Breast epithelium (tissue), 4 donors: ENCODE measurements at places on chromosomes 2 and 18.
A peak's percentile ranks its signal among the peaks of the same experiment; 100 is the strongest.

GRCh38 chr2:44053052-44053451, 57.3 kb upstream of the LRPPRC start:
- DNase-seq: no peak

GRCh38 chr2:179562330-179562885, 297.8 kb upstream of the SESTD1 start:
- DNase-seq: no peak

DNA sequence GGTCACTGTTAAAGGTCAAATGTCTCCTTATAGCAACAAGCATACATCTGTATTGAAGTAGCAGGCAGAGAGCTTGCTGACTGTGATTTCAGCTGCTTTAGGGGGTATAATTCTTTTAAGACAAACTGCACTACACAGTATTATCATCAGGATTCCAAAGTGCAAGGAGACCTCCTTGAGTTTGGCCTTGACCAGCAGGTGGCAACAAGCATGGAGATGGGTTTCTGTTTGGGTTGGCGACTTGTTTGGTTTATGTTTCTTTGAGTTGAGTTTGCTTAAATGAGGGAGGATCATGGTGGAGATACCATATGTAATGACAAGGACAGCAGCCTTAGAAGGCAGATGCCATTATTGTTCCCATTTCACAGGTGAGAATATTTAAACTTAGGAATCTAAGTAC, 681.0 kb upstream of the ID2 start:
- no peak for DNase-seq

DNA sequence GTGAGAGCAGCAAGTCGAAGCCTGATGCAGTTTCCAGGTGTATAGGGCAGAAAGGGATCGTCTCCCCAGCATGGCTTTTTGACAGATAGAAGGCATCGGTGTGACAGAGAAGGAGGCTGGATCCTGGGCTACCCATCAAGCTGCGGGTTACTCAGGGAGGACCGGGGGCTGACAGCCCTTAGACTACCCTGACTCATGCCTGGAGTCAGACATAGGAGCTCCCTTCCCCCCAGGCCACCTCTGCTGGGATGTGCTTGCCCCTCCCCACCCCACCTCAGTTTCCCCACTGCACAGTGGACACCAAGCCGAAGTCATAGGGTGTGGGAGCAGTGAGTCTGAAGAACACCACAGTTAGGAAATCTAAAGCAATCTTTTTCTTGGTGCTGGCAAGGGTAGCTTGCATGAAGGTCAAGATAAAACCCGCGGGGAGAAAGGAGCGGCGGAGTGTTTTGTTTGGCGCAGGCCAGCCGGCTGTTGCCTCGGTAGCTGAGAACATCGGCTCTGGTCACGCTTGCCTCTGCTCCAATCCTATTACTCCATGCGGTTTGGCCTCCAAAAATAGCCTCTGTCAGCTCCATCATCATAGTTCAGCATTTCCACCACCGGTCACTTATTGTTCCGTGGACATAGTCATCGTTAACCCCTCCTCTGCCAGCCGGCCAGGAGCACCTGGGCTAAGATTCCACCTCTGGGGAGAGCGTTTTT, 169.2 kb upstream of the GLI2 start:
- peak; percentile 55 for DNase-seq

DNA sequence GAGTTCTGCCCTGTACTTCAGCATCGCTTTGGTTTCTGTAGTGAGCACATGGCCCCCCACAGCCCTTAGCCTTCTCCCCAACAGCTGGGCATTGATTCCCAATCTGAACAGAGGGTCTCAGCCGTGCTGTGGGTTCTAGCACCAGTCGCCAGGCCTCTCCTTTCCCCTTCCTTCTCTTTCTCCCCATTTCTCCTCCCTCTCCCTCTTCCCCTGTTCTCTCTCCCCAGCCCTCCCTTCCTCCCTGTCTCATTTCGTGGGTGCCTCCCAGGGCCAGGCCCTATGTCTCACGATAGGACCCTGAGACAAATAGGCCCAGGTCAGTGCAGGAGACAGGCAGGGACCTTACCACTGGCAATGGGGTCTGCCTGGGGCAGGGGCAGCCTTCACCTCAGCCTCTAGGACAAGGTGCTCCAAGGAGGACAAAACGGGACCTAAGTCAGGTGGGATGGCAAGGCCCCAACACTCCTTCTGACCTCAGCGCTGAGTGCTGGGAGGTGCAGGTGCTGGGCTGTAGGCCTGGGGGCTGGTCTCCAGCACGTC, 143.4 kb upstream of the GPC1 start:
- DNase-seq: no peak

- no peak for DNase-seq
Measured at GRCh38 chr18:49094136-49094535, 143.4 kb upstream of the SMAD7 start.

DNA sequence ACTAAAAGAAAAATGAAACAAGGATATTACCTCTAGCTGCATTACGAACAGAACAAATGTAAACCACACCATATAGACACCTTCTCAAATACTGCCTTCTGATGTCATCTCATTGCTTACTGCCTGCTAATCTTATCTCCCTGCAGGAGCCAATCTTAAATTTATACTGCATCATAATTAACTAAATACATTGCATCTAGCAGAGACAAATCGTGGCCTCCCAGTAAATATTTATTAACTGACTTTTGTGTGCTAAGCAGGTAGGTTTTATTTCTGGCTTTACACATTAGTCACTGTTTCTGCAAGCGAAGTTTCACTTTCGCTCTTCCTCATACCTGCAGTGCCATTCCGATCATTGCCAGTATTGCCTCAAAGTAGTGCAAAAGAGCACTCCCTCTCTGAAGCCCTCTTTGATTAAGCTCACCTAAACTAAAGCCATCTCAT, 67.5 kb downstream of the SPATS2L start:
- DNase-seq: no peak

DNA sequence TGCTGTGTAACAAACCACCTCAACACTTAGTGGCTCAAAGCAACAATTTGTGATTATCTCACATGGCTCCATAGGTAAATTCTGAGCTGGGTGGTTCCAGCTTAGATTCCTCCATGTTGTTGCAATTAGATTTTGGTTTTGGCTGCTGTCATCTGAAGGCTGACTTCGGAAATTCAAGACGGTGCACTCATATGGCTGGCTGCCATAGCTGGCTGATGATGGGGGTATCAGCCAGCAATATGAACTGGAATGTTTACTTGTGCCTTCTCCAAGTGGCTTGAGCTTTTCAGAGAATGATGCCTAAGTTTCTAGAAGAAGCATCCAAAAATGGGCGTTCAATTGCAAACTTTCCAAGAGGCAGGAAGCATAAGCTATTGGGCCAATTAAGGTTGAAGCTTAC, 213.1 kb downstream of the GCA start:
- no peak for DNase-seq

DNA sequence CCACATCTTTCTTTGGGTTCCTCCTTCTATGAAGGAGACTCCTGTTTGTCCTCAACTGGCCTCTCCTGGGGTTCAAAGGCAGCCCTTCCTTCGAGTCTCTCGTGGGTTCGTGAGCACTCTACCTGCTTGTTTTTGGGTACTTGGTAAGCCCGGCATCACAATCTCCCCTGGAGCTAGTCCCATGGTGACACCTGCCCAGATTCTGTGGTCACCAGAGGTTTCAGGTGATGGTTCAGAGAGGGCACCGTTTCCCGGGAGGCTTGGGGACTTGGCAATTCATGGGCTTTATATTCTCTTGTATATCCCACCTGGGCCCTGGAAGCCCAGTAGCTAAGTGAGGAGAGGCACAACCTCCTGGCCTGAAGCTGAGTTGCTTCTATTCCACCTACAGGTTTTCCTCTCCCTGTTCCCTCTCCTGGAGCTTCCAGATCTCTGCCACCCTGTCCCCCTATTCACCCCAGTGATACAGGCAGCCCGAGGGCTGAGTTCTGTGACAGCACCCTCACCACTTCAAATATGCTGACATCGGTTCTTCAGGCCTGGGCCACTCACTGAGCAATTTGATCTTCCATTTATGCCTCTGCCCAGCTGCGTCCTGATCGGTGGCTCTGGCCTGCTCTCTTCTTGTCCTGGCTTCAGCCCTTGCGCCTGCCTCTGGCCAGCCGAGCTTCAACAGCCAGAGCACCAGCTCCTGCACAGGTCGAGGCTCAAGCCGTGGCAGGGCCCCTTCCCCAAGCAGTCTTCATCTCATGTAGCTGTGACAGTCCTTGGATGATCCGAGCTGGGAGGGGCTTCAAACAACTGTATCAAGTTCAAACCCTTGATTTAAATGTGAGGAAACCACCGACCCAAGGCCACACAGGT, 91.5 kb downstream of the MSH2 start:
- no peak for DNase-seq

GRCh38 chr2:82675186-82675585, 1783.9 kb downstream of the SUCLG1 start:
- DNase-seq: no peak

DNA sequence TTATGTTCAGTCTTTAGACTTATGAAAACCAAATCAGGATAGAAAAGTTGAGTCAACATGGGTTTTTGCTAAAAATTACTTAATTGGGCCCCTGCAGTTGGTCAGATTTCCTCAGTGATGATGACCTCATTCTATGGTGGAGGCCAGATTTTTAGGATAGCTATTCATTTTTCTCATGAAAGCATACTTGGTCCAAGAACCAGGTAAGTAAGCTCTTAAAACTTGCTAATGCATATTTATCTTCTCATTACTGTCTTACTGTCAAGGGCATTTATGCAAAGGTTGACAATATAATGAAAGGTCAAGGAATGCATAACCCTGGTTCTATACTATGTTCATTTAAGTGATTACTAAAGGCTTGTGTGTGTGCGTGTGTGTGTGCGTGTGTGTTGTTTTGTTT, 650.6 kb downstream of the SATB2 start:
- DNase-seq: no peak

- no peak for DNase-seq
Measured at GRCh38 chr2:188631037-188631809, 339.5 kb downstream of the GULP1 start.

GRCh38 chr2:148903979-148904378, 29.0 kb downstream of the KIF5C start:
- DNase-seq: no peak

DNA sequence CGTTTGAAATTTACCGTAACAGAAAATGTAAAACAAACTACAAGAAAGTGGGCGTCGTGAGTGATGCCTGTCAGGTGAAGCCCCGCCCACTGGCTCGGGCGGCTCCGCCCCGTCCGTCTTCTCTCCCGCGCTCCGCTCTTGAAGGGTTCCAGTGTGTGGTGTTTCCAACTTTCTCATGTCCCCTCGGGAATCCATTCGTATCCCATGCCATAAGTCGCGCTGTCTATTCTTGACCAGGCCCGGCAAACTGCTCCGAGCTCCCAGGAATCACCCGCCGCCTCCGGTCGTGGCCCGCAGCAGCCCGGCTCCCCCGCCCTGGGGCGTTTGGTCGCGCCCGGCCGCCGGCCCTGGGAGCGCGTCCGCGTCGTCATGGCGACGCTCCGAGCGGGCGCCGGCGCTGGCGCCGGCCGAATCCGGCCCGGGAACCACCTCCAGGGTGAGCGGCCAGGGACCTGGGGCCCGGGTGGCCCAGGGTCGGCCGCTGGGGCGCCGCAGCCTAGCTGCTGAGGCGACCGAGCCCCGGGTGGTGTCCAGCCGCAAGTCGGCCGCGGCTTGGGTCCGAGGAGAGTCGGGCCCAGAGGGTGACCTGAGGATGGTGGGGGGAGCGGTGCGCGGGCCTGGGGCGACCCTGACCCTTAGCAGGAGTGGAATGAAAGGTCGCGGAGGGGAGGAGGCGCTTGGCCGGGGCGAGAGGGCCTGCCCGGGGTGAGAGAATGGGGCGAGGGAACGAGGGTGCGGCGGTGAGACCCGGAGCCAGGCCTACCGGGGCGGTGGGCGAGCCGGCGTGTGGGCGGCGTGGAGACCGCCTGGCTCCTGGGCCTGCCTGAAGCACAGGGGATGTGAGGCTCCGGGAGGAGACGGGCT, at the start of gene CFAP221:
Gene CFAP221 (plus strand): TSS at position 375 of the 864 bp plus-strand sequence. CDS start 1,683 bp downstream, outside the sequence.
- DNase-seq: peak; percentile 60

GRCh38 chr2:28615706-28616105, 119.8 kb downstream of the PLB1 start:
- no peak for DNase-seq

- DNase-seq: no peak
Measured at GRCh38 chr2:119826370-119826961, 66.7 kb downstream of the PTPN4 start.

DNA sequence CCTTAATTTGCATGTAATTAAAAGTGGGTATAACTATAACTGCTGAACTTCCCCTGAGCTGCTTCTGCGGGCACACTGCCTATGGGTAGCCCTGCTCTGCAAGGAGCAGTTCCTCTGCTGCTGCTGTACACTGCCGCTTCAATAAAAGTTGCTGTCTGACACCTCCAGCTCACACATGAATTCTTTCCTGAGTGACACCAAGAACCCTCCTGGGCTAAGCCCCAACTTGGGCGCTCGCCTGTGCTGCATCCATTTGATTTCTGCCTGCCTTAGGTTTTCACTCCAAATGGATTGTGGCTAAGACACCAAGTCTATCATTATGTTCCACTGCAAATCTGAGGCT, 215.7 kb downstream of the ANAPC1 start:
- DNase-seq: no peak

DNA sequence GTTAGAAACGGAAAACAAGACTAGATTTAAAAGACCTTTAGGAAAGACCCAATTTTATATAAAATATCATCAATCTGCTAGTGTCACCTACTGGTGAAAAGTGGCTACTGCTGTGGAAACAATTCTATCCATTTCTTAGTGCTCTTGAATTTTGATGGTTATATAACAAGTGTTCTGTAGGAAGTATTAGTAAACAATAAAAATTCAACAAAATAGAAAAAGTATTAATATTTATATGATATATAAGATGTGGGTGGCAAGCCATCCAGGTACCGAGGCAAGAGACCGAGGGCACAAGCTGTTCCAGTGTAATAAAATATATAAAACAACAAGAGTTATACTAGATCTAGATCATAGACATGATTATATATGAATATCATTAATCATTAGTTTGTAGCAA, 6.2 kb upstream of the TMEM87B start:
- DNase-seq: no peak

- no peak for DNase-seq
Measured at GRCh38 chr2:237434866-237435311, 20.9 kb upstream of the COL6A3 start.

GRCh38 chr2:6010163-6010562, 318.0 kb downstream of the SOX11 start:
- no peak for DNase-seq

DNA sequence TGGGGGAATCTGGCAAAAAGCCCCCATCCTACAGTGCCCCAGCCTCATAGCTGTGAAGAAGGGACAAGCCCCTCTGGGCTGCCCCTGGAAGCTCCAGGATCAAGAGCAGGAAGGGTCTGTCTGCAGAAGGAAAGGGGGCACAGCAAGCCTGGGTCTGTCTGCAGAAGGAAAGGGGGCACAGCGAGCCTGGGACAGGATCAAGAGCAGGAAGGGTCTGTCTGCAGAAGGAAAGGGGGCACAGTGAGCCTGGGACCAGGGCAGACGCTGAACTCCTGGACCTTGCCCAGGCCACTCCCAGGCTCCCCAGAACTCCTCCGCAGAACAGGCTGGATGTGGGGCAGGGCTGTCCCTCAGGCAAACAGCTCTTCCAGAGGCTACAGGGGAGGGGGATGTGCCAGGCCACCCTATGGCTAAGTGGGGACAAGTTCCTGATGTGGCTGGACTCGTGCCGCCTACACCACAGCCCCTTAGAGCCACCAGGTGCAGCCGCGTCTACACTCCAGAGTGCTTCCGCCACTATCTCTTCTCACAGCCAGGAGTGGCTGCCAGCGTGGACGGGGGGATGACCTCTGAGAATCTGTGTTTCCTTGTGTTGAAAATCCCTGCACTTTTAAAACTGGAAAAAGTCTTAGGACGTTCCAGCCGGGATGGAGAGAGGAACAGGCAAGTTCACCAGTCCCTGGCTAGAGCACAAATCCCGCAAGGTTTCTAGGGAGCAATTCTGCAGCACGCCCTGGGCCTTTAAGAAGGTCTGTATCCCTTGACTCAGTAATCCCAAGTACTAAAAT, 20.8 kb downstream of the KIF1A start:
- peak; percentile 30 for DNase-seq
